CD8-positive, alpha-beta memory T cell (primary cell): ENCODE measurements at places on chromosomes 12 and 14. TPM values are rescaled to one million over a fixed set of nuclear protein-coding genes. Genes with fewer than 3 reads are reported as not detected.

The CCDC197 gene
- polyA plus RNA-seq: not detected

The GUCY2C gene
- polyA plus RNA-seq: not detected

The RFX4 gene
- not detected for polyA plus RNA-seq

The AGAP2 gene
- polyA plus RNA-seq: 6.4 TPM

The KRT3 gene
- not detected for polyA plus RNA-seq

The UBE3B gene
- polyA plus RNA-seq: 20.8 TPM

The ABCC9 gene
- not detected for polyA plus RNA-seq

The SLC25A47 gene
- polyA plus RNA-seq: not detected

The SLC17A8 gene
- not detected for polyA plus RNA-seq

The PPFIA2 gene
- not detected for polyA plus RNA-seq

The PLEKHG7 gene
- polyA plus RNA-seq: not detected

The TAMALIN gene
- polyA plus RNA-seq: 1.4 TPM

The GDF3 gene
- not detected for polyA plus RNA-seq

The ZFHX2 gene
- not detected for polyA plus RNA-seq

The APOLD1 gene
- 0.68 TPM for polyA plus RNA-seq

The RD3L gene
- polyA plus RNA-seq: not detected

The RNFT2 gene
- 1.8 TPM for polyA plus RNA-seq

The NUAK1 gene
- 0.16 TPM for polyA plus RNA-seq

The TCTN1 gene
- polyA plus RNA-seq: 4.6 TPM

The SERPINA3 gene
- not detected for polyA plus RNA-seq

The RHOF gene
- 139 TPM for polyA plus RNA-seq

The FANCM gene
- polyA plus RNA-seq: 4.6 TPM

The LRCOL1 gene
- polyA plus RNA-seq: not detected

The SYNE3 gene
- polyA plus RNA-seq: 4.3 TPM

The BDKRB1 gene
- polyA plus RNA-seq: not detected

The RASSF9 gene
- polyA plus RNA-seq: not detected

The KRT82 gene
- not detected for polyA plus RNA-seq

The CPNE6 gene
- not detected for polyA plus RNA-seq

The BLOC1S1 gene
- 90.2 TPM for polyA plus RNA-seq

The CMTM5 gene
- polyA plus RNA-seq: not detected

The TMTC1 gene
- not detected for polyA plus RNA-seq

The VDR gene
- 0.54 TPM for polyA plus RNA-seq

The AICDA gene
- polyA plus RNA-seq: not detected

The KRT84 gene
- polyA plus RNA-seq: not detected

The RAD9B gene
- 0.52 TPM for polyA plus RNA-seq

The SH2B3 gene
- 11.1 TPM for polyA plus RNA-seq

The OR6C2 gene
- not detected for polyA plus RNA-seq

The XRCC3 gene
- polyA plus RNA-seq: 4.4 TPM

The STK38L gene
- polyA plus RNA-seq: 7.1 TPM

The DHRS2 gene
- polyA plus RNA-seq: not detected

The SMIM41 gene
- not detected for polyA plus RNA-seq

The CLEC1A gene
- polyA plus RNA-seq: not detected

The CCDC60 gene
- not detected for polyA plus RNA-seq

The DCTN2 gene
- 80.8 TPM for polyA plus RNA-seq

The ZDHHC22 gene
- not detected for polyA plus RNA-seq
